ENCODE measurements at places on chromosomes 2 and 18. TPM values are rescaled to one million over a fixed set of nuclear protein-coding genes. Genes with fewer than 3 reads are reported as not detected.

The TMEM163 gene
- 44.3 TPM for total RNA-seq

The GPAT2 gene
- 23.5 TPM for total RNA-seq

The ZNF804A gene
- total RNA-seq: 0.50 TPM

The CABYR gene
- 169 TPM for total RNA-seq

The LAPTM4A gene
- 331 TPM for total RNA-seq

The SLC19A3 gene
- 0.71 TPM for total RNA-seq

The OSBPL1A gene
- 45.0 TPM for total RNA-seq

The TDRD15 gene
- 8.4 TPM for total RNA-seq

The CHRNG gene
- not detected for total RNA-seq

The MYO7B gene
- 5.6 TPM for total RNA-seq

The MALT1 gene
- total RNA-seq: 30.3 TPM

The ACADL gene
- 18.5 TPM for total RNA-seq

The DTYMK gene
- 30.0 TPM for total RNA-seq

The STK11IP gene
- total RNA-seq: 134 TPM

The ERCC3 gene
- 78.2 TPM for total RNA-seq

The GDF7 gene
- total RNA-seq: 0.62 TPM

The CNTNAP5 gene
- 0.39 TPM for total RNA-seq

The AQP12B gene
- total RNA-seq: not detected

The SOX11 gene
- 0.06 TPM for total RNA-seq

The EVX2 gene
- 3.1 TPM for total RNA-seq

The CROCC2 gene
- 0.43 TPM for total RNA-seq

The DPYSL5 gene
- total RNA-seq: 5.5 TPM

The TFPI gene
- 10.5 TPM for total RNA-seq

The SERPINE2 gene
- total RNA-seq: 220 TPM

The AGFG1 gene
- total RNA-seq: 135 TPM

The SLC5A7 gene
- total RNA-seq: 0.16 TPM

The CD226 gene
- total RNA-seq: 2.6 TPM

The ELOA2 gene
- 8.4 TPM for total RNA-seq

The RBFA gene
- 57.0 TPM for total RNA-seq

The TBR1 gene
- total RNA-seq: 5.3 TPM

The TNS1 gene
- 256 TPM for total RNA-seq

The LAMA1 gene
- total RNA-seq: 146 TPM

The TRIM43 gene
- total RNA-seq: 1.4 TPM

The RPRM gene
- 2.4 TPM for total RNA-seq

The ZAP70 gene
- 5.5 TPM for total RNA-seq

The EGR4 gene
- 12.5 TPM for total RNA-seq

The ROCK2 gene
- total RNA-seq: 33.7 TPM
